Pulmonary artery endothelial cell (primary cell): ENCODE measurements at places on chromosomes 1 and 21. TPM values are rescaled to one million over a fixed set of nuclear protein-coding genes. Genes with fewer than 3 reads are reported as not detected.

DNA sequence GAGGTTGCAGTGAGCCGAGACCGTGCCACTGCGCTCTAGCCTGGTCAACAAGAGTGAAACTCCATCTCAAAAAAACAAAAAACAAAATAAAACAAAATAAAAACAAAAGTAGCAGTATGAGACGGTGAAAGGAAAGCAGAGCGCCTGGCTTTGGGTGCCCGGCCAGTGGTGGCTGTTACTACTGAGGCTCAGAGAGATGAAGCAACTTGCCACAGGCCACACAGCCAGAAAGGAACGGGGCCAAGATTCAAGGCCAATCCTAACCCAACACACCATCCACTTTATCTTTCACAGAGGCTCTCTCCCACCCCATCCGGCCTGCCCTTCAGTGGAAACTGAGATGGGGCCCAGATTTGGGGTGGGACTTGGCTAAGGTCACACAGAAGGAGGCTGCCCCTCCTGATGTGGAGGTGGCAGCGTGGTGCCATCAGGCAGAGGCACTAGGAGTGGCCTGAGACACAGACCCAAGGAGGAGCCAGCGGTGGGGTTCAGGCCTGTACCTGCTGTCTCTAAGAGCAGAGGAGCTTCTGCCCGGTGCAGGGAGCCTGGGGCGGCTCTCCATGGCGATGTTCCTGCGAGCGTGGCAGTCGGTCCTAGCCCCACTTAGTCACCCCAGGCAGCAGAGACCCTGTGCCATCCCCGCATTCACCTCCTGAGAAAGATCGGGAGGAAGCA, 33.2 kb downstream of the LDLRAP1 start:
- DNase-seq = no peak

FMOD gene
- 0.07 and 0.67 TPM in 2 replicates for total RNA-seq

- DNase-seq = no peak
These were observed 1.4 kb downstream of the GPR161 start for GRCh38 chr1:168135116-168135920.

DNA sequence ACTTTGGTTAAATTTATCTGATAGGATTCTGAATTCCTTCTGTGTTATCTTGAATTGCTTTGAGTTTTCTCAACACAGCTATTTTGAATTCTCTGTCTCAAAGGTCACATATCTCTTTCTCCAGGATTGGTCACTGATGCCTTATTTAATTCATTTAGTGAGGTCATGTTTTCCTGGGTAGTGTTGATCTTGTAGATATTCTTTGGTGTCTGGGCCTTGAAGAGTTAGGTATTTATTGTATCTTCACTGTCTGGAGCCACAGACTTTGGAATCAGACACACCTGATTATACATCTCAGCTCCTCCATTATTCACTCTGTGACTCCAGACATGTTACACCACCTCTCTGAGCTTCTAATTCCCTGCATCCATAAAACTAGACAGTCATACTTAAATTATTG, 34.2 kb upstream of the ETS2 start:
- no peak for DNase-seq

ACOT11 gene
- total RNA-seq = 3.2 and 3.8 TPM in 2 replicates

MAP10 gene
- total RNA-seq = 1.1 TPM in 2 replicates

GRCh38 chr1:37513795-37514349, 694 bp downstream of the MEAF6 start:
- DNase-seq = no peak

DNA sequence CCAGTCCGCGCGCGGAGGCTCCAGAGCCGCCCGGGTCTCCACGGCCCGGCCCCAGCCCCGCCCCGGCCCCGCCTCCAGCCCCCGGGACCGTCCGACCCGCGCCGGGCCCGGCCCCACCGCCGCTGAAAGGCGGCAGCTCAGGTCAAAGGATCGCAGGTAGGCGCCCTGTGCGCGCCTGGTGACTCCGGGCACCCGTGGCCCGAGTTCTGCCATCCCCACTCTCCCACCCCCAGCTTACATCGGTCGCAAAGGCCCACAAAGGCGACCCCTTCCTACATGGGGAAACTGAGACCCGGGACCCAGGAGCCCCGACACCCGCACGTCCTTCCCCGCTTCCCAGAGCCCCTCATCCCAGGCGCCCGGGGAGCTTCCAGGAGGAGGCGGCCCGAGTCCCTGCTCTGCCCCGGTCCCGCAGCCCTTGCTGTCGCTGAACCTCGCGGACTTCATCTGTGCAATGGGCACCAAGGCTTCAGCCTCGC, at the start of gene TMEM200B:
Gene TMEM200B (minus strand): TSS at position 17 of the 479 bp plus-strand sequence. CDS start 2,075 bp downstream, outside the sequence.
- DNase-seq = no peak

- no peak for DNase-seq
These were observed 497.0 kb upstream of the USP24 start for GRCh38 chr1:55712148-55712547.

DNA sequence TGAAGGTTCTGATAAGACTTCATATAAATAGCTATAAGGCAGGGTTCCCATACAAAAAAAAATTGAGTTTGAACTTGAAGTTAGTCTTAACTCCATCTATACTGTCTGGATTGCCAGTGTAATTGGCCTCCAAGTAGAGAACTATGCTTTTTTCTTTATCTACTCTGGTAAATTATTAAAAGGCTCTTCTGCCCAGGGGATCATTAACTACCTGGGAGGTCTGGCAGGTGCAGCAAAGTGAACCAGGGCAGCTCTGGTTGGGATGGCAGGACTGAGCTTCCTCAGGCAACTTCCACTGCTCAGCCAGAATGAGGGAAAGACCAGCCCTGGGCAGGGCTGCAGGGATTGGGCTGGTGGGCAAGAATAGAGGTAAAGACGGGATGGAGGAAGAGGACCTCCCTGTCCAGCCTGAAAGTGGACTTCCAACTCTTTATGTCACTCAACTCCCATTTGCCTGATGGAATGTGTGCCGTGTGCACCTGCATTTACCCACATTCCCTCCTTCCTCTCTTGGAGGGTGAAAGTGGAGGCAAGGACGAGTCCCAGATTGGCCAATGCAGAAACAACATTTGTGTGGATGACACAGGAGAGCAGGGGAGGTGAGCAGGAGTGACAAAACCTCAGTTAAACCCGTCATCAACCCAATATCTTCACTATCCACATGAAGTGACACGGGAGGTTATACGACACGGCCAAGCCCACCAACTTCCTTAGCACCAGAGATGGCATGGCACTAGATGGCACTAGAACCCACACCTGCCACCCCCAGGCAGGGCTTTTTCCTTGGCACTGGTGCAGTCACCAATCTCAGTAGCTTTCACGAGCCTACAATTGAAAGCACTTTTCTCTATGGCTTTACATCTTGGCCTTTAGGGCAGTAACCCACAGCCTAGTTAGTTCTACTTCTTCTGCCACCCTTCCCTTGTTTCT, 25.2 kb downstream of the CCN1 start:
- no peak for DNase-seq

DNA sequence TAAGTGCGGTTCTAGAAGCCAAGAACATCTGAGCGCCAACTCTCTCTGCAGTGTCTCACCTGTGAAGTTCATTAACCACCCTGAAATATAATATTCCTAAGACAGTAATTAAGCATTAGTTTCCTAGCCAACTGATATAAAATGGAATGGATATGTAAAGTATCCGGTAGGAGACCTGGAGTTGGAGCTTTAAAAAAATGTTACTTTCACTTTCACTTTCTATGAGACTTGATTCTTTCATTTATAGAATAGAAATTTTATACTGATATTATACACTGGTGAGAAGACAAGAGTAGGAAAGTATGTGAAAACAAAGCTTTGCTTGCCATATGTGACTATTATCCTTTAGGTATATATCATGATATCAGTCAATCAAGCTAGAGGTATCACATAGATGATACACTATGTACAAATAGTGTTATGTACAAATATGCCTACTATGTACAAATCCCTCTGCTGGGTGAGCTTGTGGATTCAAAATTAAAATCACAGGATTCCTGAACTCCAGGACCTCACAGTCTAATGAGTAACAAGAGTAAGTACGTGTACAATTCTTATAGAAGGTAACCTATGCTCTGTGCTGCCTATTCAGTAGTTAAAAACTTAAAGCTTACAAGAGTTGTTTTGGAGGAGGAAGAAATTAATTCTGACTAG, 934.2 kb downstream of the TTLL7 start:
- no peak for DNase-seq

DNA sequence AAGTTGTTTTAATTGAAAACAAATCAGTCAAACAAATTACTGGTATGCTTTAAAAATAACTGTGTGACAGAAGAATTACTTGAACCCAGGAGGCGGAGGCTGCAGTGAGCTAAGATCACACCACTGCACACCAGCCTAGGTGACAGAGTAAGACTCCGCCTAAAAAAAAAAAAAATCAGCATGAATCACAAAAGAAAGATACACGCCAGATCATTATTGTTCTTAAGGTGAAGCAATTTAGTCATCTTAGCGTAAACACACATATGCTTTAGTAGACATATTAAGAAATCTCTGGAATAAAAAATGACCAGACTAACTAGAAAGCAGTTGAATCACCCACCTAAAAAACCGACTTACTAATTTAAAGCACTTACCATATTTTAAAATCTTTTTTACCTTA, 20.2 kb downstream of the RERE start:
- DNase-seq = no peak

GRCh38 chr1:151534662-151535278, 5.3 kb upstream of the TUFT1 start:
- DNase-seq = no peak

GRCh38 chr1:183598386-183598785, 8.1 kb upstream of the NCF2 start:
- no peak for DNase-seq

MPL gene
- total RNA-seq = not detected in 2 replicates

DNA sequence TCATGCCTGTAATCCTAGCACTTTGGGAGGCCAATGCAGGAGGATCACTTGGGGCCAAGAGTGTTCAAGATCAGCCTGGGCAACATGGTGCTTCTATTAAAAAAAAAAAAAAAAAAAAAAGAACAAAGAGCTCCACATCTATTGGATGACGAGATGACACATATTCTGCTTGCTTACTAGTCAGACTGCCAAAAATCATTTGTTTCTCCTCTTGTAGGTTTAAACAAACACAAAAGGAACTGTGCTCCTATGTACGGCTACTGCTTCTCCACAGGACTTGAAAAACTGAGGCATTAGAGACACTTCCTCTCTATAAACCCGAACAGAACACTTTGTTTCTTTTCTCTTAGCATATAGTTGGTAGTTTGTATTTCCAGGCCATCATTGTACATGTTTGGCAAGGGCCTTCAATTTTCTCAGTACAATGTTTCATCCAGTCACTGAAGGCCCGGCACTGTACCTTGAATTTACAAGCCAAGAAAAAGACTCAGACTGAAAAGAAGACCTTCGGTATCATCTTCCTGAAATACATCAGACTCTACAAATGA, 6.0 kb downstream of the TRIT1 start:
- DNase-seq = no peak

AJAP1 gene
- not detected in 2 replicates for total RNA-seq

DNA sequence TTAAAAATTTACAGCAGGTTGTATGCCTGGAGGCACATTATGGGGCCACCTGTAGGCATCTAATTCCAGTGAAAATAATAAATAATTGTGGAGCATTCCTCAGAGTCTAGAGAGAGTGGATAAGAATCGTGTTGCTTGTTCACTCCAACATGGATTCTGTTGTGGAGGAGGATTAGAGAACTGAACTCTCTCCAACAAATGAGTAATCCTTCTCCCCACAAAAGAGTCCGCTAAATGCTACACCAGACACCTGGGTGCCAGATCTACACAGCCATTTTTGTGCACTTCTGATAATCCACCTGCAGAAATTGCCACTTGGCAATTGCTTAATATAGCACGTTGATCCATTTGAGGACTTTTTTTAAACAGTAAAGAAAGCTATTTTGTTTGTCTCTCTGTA, 113.7 kb upstream of the DPYD start:
- no peak for DNase-seq

DNA sequence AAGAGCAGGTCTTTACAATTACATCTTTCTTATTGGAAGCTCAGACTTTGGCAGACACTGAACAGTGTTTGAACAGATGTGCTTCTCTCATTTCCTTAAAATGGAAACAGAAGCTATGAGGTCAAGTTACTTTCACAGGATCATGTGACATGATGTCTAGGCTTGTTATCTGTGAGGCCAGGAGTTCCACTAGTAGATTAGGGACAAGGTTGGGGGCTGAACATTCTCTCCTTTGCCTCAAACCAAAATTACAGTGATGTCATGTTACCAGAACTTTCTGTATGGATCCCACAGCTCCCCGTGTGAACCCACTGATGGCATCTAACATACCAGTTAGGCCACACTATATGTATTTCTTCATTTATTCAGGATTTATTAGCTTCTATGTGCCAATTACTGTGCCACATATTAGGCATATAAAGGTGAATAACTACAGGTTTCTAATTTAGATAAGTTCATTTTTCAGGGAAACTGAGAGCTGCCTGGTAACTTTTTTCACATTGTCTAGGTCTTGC, 6.0 kb downstream of the DYNLT5 start:
- DNase-seq = no peak

DNA sequence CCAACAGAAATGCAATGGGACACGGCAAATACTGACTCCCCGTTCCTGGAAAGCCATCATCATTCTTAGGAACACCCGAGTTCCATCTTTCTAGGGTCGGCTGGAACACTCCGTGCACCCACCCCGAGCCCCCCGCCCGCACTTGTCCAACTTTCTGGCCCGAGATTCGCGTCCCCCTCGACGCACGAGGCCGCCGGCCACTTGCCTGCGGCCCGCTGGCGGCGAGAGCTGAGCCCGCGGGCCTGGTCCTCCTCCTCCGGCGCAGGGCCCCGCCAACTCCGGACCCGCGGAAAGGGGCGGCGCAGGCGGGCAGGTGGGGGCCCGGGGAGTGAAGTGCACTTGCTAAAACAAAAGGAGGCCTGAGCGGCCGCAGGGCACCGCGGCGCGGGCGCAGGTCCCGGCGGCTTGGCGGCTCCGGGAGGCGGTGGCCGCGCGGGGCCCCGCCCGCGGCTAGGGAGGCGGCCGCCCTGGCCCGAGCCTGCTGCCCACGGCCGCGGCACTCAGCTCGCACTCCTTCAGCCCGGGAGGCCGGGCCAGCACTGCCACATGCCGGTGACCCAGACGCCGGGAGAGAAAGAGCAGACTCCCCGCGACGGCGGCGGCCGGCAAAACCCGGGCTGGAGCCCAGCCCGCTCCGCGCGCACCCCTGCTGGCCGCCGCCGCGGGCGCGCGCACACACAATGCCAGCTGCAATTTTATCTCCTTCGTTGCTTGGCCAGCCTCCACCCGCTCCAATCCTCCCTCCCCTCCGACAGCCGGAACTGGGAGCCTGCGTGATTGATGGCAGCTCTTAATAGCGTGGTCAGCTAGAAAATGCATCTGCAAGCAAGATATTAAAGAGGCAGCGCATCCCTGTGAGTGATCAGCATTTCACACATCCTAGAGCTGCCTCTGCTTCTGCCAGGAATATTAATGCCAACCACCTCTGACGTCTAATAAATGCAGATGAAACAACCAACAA, 114.3 kb downstream of the RERE start:
- DNase-seq = peak; percentile 74

GRCh38 chr1:209710847-209711246, 6.2 kb downstream of the HSD11B1 start:
- no peak for DNase-seq

GRCh38 chr1:179298952-179299351, 5.4 kb downstream of the SOAT1 start:
- no peak for DNase-seq

- DNase-seq = no peak
These were observed at the start of gene DOP1B for GRCh38 chr21:36156815-36157670. DOP1B (plus strand) TSS chr21:36156824; CDS start chr21:36164734, 7,910 bp downstream.

GRCh38 chr1:113782406-113782805, 23.1 kb upstream of the PHTF1 start:
- no peak for DNase-seq
